Naive B cell (primary cell): ENCODE measurements at places on chromosomes 13 and 19.

DNA sequence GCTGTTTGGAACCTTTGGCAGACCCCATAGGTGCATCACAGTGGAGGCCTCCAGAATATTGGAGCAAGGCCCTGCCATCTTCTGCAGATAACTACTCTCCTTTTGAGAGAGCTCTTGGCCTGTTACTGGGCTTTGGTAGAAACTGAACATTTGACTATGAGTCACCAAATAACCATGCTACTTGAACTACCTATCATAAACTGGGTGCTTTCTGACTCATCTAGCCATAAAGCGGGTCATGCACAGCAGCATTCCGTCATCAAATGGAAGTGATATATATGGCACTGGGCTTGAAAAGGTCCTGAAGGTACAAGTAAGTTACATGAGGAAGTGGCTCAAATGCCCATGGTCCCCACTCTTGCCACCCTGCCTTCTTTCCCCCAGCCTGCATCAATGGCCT lies 782.5 kb upstream of the SLITRK6 start:
- DNase-seq, result no peak

GRCh38 chr19:1007399-1008251 lies 7.4 kb downstream of the GRIN3B start:
- no peak for DNase-seq

GRCh38 chr19:581399-582111 lies 8.1 kb upstream of the HCN2 start:
- DNase-seq, result no peak

DNA sequence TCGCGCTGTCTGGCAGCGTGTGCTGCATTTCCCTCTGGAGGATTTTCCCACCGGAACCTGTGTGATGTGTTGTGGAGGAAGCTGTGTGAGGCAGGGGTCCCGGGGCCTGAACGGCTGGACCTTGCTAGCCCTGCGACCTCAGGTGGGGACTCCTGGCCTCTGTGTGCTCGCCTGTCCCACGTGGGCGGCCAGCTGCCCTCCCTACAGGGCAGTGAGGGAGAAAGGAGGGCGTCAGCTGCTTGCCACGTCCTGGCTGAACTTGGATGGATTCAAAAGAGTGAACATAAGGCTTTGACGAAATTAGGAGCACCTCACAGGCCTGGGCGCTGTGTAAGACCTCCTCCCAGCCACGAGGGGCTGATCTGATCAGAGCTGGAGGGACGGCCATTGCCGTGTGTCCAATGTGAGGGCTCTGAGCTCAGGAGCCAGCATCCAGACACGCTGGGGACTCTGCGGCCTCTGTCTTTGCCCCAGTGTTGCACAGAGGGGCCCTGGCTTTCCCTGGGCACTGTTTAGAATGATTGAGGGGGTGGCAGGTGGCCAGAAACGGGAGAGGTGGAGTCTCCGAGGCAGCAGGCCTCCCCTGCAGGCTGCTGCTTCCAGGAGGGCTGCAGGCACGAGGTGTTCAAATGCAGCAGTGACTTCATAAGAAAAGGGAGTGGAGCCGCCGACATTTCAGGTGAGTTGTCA lies 13.0 kb downstream of the TFDP1 start:
- no peak for DNase-seq
